ENCODE measurements at places on chromosomes 11 and 22. TPM values are rescaled to one million over a fixed set of nuclear protein-coding genes. Genes with fewer than 3 reads are reported as not detected.

GRCh38 chr22:44523981-44524759 lies 26.1 kb upstream of the RTL6 start:
- H3K4me3 ChIP-seq: no peak overlapping the region
- H3K27me3 ChIP-seq: no peaks in the 10 kb centered on the region
- no peak overlapping the region for H3K27ac ChIP-seq
- no peaks in the 10 kb centered on the region for H3K4me1 ChIP-seq
- no peak for DNase-seq

GRCh38 chr22:48569476-48570233 lies 1258.0 kb downstream of the BRD1 start:
- no peak overlapping the region for H3K4me3 ChIP-seq
- H3K27me3 ChIP-seq: peaks cover 3% of the 10 kb centered on the region
- no peaks in the 10 kb centered on the region for H3K4me1 ChIP-seq
- no peaks in the 10 kb centered on the region for H3K36me3 ChIP-seq

DNA sequence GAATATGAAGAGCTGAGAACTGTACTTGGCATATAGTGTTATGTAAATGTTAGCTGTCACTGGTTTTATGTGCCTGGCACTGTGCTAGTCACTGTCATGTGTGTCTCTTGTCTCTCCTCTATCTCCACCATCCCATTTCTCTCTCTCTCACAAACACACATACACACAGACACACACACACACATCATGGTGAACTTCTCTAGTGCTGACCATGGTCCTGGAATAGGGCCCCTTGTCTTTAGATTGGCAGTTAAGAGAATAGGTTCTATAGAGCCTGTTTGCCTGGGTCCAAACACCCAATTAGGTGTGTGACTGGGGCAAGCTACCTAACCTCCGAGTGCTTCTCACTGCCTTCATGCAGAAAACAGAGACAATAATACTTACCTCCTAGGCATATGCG lies 109.7 kb upstream of the NARS2 start:
- no peaks in the 10 kb centered on the region for H3K27me3 ChIP-seq
- DNase-seq: no peak
- no peaks in the 10 kb centered on the region for H3K4me1 ChIP-seq
- H3K36me3 ChIP-seq: no peaks in the 10 kb centered on the region

- DNase-seq: no peak
- peak overlapping the region; percentile 77 for H3K27ac ChIP-seq
- H3K27me3 ChIP-seq: no peaks in the 10 kb centered on the region
- no peaks in the 10 kb centered on the region for H3K4me1 ChIP-seq
- H3K36me3 ChIP-seq: no peaks in the 10 kb centered on the region
- no peak overlapping the region for H3K4me3 ChIP-seq
Measured at GRCh38 chr11:10899121-10899830, 41.4 kb upstream of the ZBED5 start.

- no peak for DNase-seq
- no peaks in the 10 kb centered on the region for H3K36me3 ChIP-seq
- H3K4me3 ChIP-seq: no peak overlapping the region
- no peaks in the 10 kb centered on the region for H3K27me3 ChIP-seq
- H3K4me1 ChIP-seq: no peaks in the 10 kb centered on the region
- no peak overlapping the region for H3K27ac ChIP-seq
Measured at GRCh38 chr11:55624531-55624930, 10.4 kb upstream of the OR4P4 start.

- no peak overlapping the region for H3K27ac ChIP-seq
- DNase-seq: no peak
- H3K27me3 ChIP-seq: no peaks in the 10 kb centered on the region
- no peak overlapping the region for H3K4me3 ChIP-seq
Measured at GRCh38 chr22:49521787-49522224, 305.9 kb downstream of the BRD1 start.

DNA sequence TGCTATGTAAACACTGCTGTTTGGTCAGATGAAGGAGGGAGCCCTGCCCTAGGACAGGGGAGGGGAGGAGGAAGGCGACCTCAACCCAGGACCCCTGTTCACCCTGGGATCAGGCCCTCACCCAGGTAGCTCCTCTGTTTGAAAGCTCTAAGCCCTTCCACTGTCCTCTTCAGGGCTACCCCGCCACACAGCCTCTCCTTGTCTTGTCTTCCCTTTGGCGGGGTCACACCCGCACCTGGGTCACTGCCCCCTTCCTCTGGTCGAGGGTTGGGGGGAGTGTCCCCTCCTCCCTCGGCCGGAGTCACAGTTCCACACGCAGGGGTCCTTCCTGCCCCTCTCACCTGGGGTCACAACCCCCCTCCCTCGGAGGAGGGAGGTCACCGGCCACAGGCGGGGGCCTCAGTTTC lies 463 bp upstream of the PTPMT1 start:
- no peaks in the 10 kb centered on the region for H3K36me3 ChIP-seq
- peak overlapping the region; percentile 80 for H3K4me3 ChIP-seq
- peak overlapping the region; percentile 72 for H3K27ac ChIP-seq
- no peak for DNase-seq
- peaks cover 6% of the 10 kb centered on the region for H3K4me1 ChIP-seq
- H3K27me3 ChIP-seq: no peaks in the 10 kb centered on the region

GRCh38 chr11:66314561-66315497 lies 2.0 kb downstream of the CD248 start:
- H3K4me1 ChIP-seq: peaks cover 59% of the 10 kb centered on the region
- no peak overlapping the region for H3K27ac ChIP-seq

- H3K4me1 ChIP-seq: peaks cover 7% of the 10 kb centered on the region
- DNase-seq: no peak
- peaks cover 13% of the 10 kb centered on the region for H3K27me3 ChIP-seq
Measured at GRCh38 chr11:125063429-125064043, 431 bp downstream of the SLC37A2 start.

DNA sequence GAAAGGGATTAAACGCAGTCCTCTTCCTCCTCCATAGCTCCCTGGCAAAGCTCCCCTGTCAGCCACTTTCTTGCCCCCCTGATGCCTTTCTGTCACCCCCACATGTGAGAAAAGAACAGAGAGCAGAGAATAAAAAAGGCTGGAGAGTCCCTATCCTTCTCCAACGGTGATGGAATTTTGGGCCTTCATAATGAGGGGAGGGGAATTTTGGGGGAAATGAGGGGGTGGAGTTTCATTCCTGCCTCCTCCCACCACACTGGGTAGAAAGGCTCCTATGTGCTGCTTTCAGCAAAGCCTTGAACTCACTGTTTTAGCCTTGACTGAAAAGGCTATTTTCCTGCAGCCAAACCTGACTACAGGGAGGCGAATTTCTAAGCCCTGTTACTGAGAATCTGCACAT lies 59.3 kb downstream of the C11orf58 start:
- no peak overlapping the region for H3K4me3 ChIP-seq
- H3K27me3 ChIP-seq: no peaks in the 10 kb centered on the region
- H3K4me1 ChIP-seq: no peaks in the 10 kb centered on the region
- no peak overlapping the region for H3K27ac ChIP-seq
- no peak for DNase-seq
- no peaks in the 10 kb centered on the region for H3K36me3 ChIP-seq

GRCh38 chr22:44369916-44370801 lies 57.4 kb upstream of the SHISAL1 start:
- no peak overlapping the region for H3K4me3 ChIP-seq
- no peaks in the 10 kb centered on the region for H3K36me3 ChIP-seq
- no peaks in the 10 kb centered on the region for H3K27me3 ChIP-seq
- no peak for DNase-seq
- no peaks in the 10 kb centered on the region for H3K4me1 ChIP-seq

DNA sequence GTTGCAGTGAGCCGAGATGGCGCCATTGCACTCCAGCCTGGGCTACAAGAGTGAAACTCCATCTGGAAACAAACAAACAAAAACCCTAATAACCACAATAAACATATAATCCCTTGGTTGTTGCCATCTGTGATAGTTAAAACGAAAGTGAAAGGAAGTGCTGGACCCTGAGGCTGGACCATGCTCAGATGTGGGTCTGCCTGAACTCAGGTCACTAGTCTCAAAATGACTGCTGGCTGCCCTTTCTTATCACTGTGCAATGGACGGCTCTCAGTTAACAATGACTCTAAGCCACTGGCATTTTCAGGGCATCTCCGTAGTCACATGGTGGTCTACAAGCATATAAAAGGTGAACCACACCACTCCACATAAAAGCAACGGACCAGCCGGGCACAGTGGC lies 48.2 kb upstream of the FTH1 start:
- H3K27me3 ChIP-seq: no peaks in the 10 kb centered on the region
- H3K4me1 ChIP-seq: no peaks in the 10 kb centered on the region
- no peak for DNase-seq
- no peaks in the 10 kb centered on the region for H3K36me3 ChIP-seq
- no peak overlapping the region for H3K4me3 ChIP-seq

DNA sequence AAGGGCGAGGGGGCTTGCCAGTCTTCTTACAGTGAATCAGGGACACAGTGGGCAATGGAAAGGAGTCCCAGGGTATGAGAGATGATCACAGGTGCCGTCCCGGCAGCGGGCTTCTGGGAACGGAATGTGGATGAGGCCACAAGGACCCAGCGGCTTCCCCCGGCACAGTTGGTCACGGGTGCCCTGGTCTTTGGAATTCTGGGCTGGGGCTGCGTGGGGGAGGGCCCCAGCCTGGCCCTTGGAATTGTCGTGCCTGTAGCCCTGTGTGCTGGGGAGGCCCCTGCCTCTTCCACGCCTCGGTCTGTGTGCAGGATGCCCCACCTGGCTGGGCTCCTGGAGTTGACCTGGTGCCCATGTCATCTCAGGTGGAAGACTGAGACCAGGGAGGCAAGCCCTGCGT lies 76.6 kb downstream of the FBLN1 start:
- H3K36me3 ChIP-seq: no peaks in the 10 kb centered on the region
- H3K4me3 ChIP-seq: no peak overlapping the region
- H3K27me3 ChIP-seq: peaks cover 3% of the 10 kb centered on the region
- H3K27ac ChIP-seq: no peak overlapping the region

DNA sequence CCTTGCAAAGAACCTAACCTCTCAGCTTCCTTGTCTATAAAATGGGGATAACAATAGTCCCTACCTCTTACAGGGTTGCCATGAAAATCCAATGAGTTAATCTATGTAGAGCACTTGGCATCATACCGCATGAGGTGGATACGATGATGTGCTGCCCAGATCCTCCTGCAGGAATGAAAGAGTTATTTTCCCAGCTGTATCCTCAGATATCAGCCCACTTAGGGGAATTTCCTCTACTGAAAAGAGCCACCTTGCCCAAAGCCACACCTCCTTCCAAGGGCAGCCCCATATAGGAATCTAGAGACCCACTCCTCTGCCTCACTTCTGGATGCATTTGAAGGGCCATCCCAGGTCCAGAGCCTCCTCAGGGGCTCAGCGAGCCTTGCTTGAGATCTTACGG lies 128.4 kb downstream of the CCDC81 start:
- H3K36me3 ChIP-seq: no peaks in the 10 kb centered on the region
- no peak for DNase-seq
- H3K4me3 ChIP-seq: no peak overlapping the region
- no peak overlapping the region for H3K27ac ChIP-seq
- H3K27me3 ChIP-seq: no peaks in the 10 kb centered on the region

Gene CNIH2
- total RNA-seq: 2.7 TPM

Gene LRRC32
- 2.8 TPM for total RNA-seq

Gene MICAL3
- 51.7 TPM for total RNA-seq

Gene MYO18B
- 0.84 TPM for total RNA-seq

Gene OR4D5
- not detected for total RNA-seq

Gene VWCE
- total RNA-seq: 12.4 TPM

Gene PRODH
- 0.46 TPM for total RNA-seq

Gene GLB1L2
- 9.5 TPM for total RNA-seq

Gene XKR3
- total RNA-seq: not detected

Gene KCNE3
- not detected for total RNA-seq

Gene MGAT3
- total RNA-seq: 0.37 TPM

Gene ALDH3B2
- not detected for total RNA-seq

Measured in CD8-positive, alpha-beta memory T cell (primary cell).